ENCODE measurements at places on chromosomes 1 and 21.

DNA sequence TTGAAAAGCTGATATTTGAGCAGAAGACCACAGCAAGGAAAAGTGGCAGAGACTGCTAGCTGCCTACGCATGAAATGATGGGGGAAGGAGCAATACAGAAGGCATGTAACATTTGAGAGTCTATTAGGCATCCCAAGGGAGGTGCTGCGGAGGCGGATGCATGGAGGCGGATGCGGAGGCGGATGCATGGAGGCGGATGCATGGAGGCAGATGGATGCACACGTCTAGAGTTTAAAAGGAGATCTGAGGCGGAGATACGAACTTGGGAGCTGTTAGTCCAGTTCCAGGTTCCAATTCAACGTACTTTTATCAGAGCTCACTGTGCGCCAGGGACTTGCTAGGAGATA, 744 bp upstream of the DDX20 start:
- peak; percentile 67 for DNase-seq

DNA sequence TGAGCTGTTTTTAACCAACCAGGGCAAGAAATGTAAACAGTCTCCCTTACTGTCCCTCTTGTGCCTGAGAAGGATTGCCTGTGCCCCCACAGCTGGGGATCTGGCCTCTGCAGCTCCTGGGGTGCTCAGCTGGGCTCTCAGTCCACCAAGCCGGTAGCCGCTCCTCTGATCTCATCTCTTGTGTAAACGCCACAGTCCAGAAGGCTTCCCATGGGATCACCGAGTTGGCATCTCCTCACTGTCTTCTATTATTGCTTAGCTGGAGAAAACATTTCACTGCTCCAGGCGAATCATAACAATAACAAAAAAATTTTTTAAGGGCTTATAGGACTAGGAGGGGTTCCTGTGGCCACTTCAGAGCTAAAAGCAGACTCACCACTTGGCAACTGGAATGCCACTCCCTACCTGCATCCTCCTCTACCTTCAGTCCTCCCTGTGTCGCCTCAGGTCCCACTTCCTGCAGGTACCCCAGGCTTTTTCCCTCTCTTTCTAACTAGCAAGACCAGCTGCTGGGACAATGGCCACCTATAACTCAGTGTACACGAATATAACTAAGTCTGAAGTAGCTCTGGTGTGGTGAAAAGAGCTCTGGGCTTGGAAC, 75.8 kb downstream of the ATP1A1 start:
- no peak for DNase-seq

- no peak for DNase-seq
These were observed 23.9 kb downstream of the TMEM50B start for GRCh38 chr21:33455686-33456446.

DNA sequence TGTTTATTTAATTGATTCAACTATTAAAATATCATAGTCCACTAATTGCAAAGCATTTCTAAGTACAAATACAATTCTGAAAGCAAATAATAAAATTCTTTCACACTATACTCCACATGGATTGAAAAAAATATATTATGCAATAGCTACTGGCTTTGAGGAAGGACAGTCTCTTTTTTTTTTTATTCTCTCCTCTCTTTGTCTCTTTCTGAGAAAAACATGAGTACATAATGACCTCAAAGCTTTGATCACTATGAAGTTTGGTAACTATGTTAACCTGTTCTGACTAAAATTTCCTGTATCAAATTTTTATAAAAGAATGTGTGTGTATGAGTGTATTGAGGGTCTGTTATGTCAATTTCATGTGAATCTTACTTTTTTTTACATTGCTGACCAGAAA, 96.2 kb downstream of the RGS2 start:
- DNase-seq = no peak

- DNase-seq = peak; percentile 75
These were observed 2.5 kb downstream of the KIF21B start for GRCh38 chr1:201020721-201021629.

- no peak for DNase-seq
These were observed 193.1 kb downstream of the RYR2 start for GRCh38 chr1:237235091-237235490.

GRCh38 chr1:167484726-167485502, 33.4 kb downstream of the CD247 start:
- no peak for DNase-seq

GRCh38 chr1:34419663-34420136, 243.0 kb downstream of the C1orf94 start:
- DNase-seq = no peak

DNA sequence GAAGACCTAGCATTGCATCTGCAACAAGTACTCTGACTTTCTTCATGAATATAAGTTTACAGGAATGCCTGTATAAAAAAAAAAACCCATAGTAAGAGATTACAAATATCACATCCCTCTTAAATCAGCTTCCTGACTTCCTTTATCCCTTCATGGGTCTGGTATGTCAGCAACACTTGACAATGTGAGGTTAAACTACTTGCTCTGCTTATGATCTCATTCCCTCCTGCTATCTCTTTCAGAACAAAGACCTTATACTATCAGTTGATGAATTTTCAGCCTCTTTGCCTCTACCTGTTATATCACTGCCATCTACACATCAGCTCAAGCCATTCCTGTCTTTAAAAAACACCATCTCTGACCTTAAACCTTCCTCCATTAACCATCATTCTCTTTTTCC, 130.9 kb upstream of the SAMSN1 start:
- DNase-seq = no peak

- DNase-seq = no peak
These were observed 8.2 kb upstream of the AVPR1B start for GRCh38 chr1:206125346-206125745.

DNA sequence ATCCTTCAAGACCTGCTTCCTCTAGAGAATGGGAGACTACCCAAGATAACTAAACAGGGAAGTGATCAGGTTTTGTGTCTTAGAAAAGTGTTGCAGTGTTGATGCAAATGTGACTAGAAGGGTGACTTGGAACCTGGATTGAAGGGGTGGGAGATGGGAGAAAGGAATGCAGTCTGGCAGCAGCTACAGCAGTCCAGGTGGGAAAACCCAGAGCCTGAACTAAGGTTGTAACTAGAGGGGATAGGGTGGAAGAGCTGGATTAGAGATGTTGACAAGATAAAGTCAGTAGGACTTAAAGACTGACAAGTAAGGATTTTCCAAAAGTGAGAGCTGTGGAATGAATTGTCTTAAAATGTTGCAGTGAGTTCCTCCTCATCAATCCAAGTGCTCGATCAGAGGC, 7.1 kb upstream of the SHISA4 start:
- DNase-seq = no peak

DNA sequence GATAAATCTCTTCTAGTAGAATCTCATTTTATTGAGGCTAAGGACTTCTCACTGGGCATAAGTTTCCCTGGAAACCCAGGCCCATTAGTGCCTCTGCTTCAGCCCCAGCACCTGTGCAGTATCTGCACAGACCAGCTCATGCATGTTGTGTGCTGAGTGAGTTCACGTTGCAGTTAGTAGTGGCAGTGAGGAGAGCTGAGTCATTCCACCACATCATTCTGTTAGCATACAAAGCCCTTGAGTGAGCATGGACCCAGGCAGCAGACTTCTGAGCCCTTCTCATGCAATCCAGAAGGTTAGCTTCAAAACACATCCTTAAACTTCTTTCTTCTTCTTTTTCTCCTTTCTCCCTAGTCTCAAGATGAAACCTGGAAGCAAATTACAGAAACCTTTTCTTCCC, 45.8 kb upstream of the NTPCR start:
- DNase-seq = peak; percentile 50

GRCh38 chr1:221117133-221117532, 237.9 kb downstream of the HLX start:
- no peak for DNase-seq

DNA sequence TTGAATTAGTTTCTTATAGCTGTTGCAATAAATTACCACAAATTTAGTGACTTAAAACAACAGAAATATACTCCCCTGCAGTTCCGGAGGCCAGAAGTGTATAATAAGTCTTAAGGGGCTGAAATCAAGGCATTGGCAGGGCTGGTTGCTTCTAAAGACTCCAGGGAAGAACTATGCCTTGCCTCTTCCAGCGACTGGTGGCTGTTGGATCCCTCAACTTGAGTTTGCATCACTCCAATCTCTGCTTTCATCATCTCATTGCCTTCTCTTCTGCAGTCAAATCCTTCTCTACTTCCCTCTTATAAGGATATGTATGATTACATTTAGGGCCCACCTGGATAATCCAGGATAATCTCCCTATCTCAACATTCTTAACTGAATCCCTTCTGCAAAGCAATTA, 19.1 kb upstream of the MED18 start:
- no peak for DNase-seq

Data from activated CD8-positive, alpha-beta memory T cell treated with anti-CD3 and anti-CD28 coated beads, Interleukin-2, amount 10 ng/mL, durations not matched to agents 7 days and 5 days (primary cell).